ENCODE measurements at places on chromosomes 1 and 21. TPM values are rescaled to one million over a fixed set of nuclear protein-coding genes. Genes with fewer than 3 reads are reported as not detected.

GRCh38 chr1:54883349-54884102 lies 3.5 kb downstream of the DHCR24 start:
- H3K27me3 ChIP-seq, result no peaks in the 10 kb centered on the region
- H3K36me3 ChIP-seq, result no peaks in the 10 kb centered on the region
- peaks cover 15% of the 10 kb centered on the region for H3K4me1 ChIP-seq
- no peak for DNase-seq
- no peak overlapping the region for H3K4me3 ChIP-seq
- no peak overlapping the region for H3K27ac ChIP-seq

GRCh38 chr1:47745715-47746609 lies 251.2 kb downstream of the TRABD2B start:
- no peaks in the 10 kb centered on the region for H3K27me3 ChIP-seq
- H3K36me3 ChIP-seq, result no peaks in the 10 kb centered on the region
- H3K4me1 ChIP-seq, result no peaks in the 10 kb centered on the region
- no peak for DNase-seq
- no peak overlapping the region for H3K27ac ChIP-seq

DNA sequence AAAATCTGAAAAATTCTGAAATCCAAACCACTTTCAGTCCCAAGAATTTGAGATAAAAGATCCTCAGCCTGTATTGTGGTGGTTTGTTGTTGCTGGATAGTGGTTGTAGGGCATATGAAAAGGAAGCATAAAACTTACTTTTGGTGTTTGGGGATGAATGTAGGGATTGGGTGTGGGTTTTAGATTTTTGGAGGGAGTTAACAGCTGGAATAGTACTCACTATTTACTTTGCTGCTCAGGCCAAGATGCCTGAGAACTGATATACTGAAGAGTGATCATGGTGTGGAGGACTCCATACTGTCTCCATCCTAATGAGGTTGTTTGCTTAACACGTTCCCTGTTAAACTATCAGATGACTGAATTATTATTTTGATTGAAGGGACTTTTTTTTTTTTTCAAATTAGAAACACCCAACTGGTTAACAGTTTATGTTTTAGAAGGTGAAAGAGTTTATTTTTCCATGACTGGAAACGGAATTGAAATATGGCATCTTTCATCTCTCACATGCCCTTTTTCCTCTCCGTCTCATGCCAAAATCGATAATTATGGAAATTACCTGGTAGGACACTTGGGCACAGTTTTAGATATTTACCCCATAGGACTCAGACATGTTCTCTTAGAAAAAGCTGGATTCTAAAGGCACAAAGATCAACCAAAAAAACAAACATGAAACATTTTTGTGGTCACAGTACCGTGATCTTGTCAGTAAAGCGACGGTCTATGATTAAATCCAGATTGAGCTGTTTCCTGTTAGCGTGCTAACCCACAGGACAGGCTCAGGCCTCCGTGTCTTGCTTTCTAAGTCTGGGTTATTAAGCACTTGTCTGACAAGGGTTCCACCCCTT lies 37.3 kb downstream of the RGL1 start:
- no peaks in the 10 kb centered on the region for H3K36me3 ChIP-seq
- no peak for DNase-seq
- no peak overlapping the region for H3K4me3 ChIP-seq
- no peaks in the 10 kb centered on the region for H3K4me1 ChIP-seq

The KLF17 gene
- not detected for total RNA-seq

The TRPM2 gene
- total RNA-seq, result 0.89 TPM

DNA sequence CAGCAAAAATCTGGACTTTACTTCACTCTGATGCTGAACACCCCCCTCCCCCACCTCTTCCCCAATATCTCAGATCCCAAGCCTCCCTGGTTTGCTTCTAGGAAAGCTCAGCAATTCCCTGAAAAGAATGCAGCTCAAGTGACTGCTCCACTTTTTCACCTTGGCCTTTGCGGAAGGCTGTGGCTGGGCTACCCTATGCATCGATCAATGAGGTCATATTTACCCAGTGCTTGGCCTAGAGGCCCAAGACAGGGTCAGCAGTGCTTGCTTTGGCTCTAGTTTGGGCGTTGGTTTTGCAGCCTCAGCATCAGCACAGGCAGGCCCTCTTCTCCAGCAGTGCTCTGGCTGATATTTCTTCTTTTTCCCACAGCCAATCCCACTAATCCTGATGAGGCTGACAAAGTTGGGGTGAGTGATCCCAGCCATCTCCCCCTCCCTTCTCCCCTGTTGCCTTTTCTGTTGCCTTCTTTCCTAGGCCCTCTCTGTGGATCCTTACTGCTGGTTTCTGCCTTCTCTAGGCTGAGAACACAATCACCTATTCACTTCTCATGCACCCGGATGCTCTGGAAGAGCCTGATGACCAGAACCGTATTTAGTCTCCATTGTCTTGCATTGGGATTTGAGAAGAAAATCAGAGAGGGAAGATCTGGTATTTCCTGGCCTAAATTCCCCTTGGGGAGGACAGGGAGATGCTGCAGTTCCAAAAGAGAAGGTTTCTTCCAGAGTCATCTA lies 14.2 kb downstream of the FCGR2B start:
- no peak overlapping the region for H3K4me3 ChIP-seq
- no peak overlapping the region for H3K27ac ChIP-seq
- H3K4me1 ChIP-seq, result no peaks in the 10 kb centered on the region
- no peaks in the 10 kb centered on the region for H3K27me3 ChIP-seq

The PDPN gene
- 28.9 TPM for total RNA-seq

The BGLAP gene
- not detected for total RNA-seq

Measured in right atrium auricular region (tissue), 2 donors.